ENCODE measurements at places on chromosomes 5 and 9.

DNA sequence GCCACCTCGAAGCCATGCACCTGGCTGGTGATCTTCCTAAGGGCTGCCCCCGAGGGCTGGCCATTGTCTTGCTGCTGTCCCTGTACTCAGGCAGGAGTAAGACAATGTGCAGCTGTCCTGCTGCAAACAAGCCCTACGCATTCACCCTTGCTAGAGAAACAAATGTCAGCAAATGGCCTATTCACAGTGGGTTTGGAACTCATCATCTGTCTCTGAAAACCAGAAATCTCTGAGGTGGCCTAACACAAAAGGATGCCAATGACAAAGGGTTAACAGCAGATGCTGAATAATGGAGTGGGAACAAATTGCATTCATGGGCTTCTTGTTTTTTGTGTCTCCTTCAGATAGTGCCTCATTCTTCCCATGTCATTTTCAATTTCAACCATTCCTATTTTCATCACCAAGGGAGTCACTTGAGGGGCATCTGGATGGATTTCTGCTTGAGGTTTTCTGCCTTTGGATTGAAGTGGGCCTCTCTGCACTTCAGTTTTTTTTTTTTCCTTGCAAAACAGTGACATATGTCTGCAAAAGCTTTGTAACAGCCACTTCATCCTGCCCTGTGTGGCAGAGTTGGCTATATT is 261.6 kb upstream of the VLDLR start:
- DNase-seq, result no peak

- no peak for DNase-seq
These were observed 171.2 kb downstream of the DOCK8 start for GRCh38 chr9:385818-386398.

DNA sequence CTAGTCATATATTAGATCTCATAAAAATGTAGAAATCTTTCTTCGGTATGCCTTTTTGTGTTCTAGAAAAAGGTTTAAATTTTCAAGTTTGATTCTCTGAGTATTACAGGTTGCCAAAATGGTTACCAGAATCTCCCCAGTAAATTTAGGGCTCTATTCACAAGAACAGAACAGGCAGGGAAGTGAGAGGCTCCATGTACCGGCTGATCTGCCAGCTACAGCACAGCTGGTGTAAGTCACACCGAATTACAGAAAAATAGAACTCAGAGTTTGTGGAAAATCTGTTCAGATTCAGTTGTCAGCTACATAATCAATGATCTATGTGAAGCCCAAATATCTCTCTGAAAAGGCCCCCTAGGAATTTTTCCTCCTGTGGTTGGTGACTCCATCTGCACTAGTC is 10.5 kb downstream of the FAM81B start:
- no peak for DNase-seq

GRCh38 chr5:158117467-158118160 is 258.7 kb upstream of the CLINT1 start:
- no peak for DNase-seq

DNA sequence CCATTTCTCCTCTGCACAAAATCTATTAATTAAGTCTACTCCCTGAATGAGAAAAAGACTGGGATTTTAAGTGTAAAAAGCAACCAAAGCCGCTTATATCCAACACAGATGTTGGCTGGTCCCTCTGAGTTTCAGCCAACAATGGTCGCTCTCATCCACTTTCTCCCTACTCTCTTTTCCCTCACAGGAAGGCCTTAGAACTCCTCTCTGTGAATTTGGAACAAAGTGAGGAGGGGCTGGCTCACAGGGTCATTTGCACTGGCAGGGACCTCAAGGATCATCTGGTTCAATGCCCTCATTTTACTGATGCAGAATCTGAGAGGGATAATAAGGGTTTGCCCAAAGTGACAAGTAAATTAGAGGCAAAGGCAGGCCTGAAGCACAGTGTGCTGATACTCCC is 64.0 kb downstream of the DPYSL3 start:
- no peak for DNase-seq

DNA sequence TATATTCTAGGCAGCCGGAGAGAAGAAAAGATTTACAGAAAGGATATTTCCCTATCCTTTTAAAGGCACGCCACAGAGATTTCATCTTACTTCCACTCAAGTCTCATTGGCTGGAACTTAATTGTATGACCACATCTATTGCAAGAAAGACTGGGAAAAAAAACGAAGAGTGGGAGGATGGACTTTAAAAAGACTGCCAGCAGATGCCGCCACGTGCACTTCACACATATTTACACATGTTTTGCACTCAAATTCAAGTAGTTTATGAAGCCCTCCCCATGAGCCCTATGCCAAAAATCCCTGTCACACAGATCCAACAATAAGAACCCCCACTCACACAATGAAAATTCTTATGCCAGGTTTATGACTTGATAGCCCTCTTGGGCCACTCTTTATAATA is 138.5 kb upstream of the TYRP1 start:
- no peak for DNase-seq

- DNase-seq, result no peak
These were observed 530.0 kb downstream of the CCDC171 start for GRCh38 chr9:16082796-16083195.

DNA sequence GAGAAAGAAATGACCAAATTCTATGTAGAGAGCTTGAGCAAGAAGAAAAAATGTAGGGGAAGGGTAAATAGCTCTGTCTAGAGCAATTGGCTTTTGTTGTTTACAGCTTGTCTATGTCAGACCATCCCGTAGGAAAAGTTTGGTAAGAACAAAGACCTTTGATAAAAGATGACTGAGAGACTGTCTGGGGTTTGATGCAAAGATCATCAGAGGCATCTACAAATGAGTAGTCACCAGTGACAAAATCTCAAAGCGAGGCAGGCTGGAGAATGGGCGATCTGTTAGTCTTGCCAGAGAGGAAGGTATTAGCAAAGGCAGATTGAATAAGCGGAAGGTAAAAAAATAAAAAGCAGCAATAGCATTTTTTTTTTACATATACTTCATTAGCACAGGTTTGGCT is 125.0 kb upstream of the RASGRF2 start:
- DNase-seq, result no peak

DNA sequence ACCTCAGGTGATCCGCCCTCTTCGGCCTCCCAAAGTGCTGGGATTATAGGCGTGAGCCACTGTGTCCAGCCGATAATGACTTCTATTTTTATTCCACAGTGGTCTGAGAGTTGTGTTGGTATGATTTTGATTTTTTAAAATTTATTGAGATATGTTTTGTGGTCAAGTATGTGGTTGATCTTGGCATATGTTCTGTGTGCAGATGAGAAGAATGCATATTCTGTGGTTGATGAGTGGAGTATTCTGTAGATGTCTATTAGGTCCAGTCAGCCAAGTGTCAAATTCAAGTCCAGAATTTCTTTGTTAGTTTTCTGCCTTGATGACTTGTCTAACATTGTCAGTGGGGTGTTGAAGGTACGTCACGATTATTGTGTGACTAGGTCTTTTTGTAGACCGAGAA is 338.2 kb upstream of the TARS1 start:
- DNase-seq, result no peak

DNA sequence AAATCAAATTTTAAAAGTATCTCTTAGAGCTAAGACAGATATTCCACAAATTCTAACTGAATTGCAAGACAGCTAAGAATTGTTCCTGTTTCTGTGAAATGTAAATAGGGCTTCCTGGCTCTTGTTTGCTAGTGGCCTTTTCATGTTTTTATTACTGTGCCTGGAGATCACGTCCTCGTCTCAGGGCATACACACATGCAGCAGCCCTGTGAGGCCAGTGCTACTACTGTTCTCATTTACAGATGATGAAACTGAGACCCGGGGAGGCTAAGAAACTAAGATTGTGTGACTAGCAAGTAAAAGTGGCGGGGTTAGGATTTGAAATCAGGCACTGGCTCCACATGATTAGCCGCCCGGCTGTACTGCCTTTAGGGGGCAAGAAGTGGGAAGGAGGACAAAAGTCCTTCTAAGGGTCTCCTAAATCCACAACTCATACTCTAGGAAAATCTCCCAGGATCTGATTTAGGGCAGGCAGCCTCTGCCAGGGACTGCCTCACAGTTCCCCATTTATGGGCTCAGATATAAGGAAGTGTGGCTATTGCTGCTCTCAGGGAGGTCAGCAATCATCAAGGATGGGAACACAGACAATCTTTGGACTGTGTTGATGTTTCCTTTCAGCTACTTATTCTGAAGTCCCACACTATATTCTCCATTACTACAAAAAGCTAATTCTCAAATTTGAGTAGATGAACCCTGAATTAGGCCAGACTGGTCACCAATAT is 7.9 kb downstream of the PRUNE2 start:
- DNase-seq, result no peak

All from activated CD8-positive, alpha-beta memory T cell treated with anti-CD3 and anti-CD28 coated beads, Interleukin-2, amount 50 U/mL, for 4 hours (primary cell).